Articular chondrocyte of knee joint (primary cell): ENCODE measurements at places on chromosomes 11 and 22. TPM values are rescaled to one million over a fixed set of nuclear protein-coding genes. Genes with fewer than 3 reads are reported as not detected.

Gene NECTIN1
- total RNA-seq: 4.6 and 6.0 TPM in 2 replicates

Gene GRAP2
- not detected in 2 replicates for total RNA-seq

Gene DBX1
- not detected in 2 replicates for total RNA-seq

Gene RASD2
- total RNA-seq: 0.22 and 0.52 TPM in 2 replicates

Gene C11orf42
- total RNA-seq: not detected in 2 replicates

Gene PRODH
- total RNA-seq: under 0.01 TPM in 1 of 2 replicates, not detected in the other

Gene OR5D18
- not detected in 2 replicates for total RNA-seq

Gene MRGPRX4
- not detected in 2 replicates for total RNA-seq

Gene SNX32
- total RNA-seq: 1.2 and 2.2 TPM in 2 replicates

Gene OR10A2
- not detected in 2 replicates for total RNA-seq

Gene AQP11
- 0.78 and 1.2 TPM in 2 replicates for total RNA-seq

Gene SHANK2
- total RNA-seq: 3.2 and 3.7 TPM in 2 replicates

Gene APLNR
- not detected in 2 replicates for total RNA-seq

Gene SLC37A2
- total RNA-seq: 0.22 and 0.52 TPM in 2 replicates

Gene CNIH2
- 0.22 TPM in 1 of 2 replicates, not detected in the other for total RNA-seq

Gene APOBEC3F
- total RNA-seq: 4.1 and 7.8 TPM in 2 replicates

Gene PATE4
- not detected in 2 replicates for total RNA-seq

Gene HBG1
- total RNA-seq: not detected in 2 replicates

Gene TMPRSS13
- total RNA-seq: not detected in 2 replicates

Gene MIAT
- 0.76 and 0.78 TPM in 2 replicates for total RNA-seq

Gene CCDC89
- total RNA-seq: 4.4 and 5.7 TPM in 2 replicates

Gene NAALADL1
- total RNA-seq: 18.5 and 25.1 TPM in 2 replicates

Gene PLEKHB1
- total RNA-seq: 0.97 and 1.2 TPM in 2 replicates

Gene HMGXB4
- total RNA-seq: 25.7 and 28.9 TPM in 2 replicates

Gene BTG4
- total RNA-seq: not detected in 2 replicates

Gene ZNF280A
- under 0.01 and 0.11 TPM in 2 replicates for total RNA-seq

Gene MS4A6E
- not detected in 2 replicates for total RNA-seq

Gene GDPD4
- not detected in 2 replicates for total RNA-seq

Gene ACRV1
- total RNA-seq: 0.11 TPM in 1 of 2 replicates, not detected in the other

Gene SLC17A6
- total RNA-seq: not detected in 2 replicates

Gene TSSK2
- total RNA-seq: not detected in 2 replicates

Gene JAML
- not detected in 2 replicates for total RNA-seq

Gene BEST1
- 3.8 and 5.2 TPM in 2 replicates for total RNA-seq

Gene ALX4
- under 0.01 and 0.13 TPM in 2 replicates for total RNA-seq

Gene OR51B2
- total RNA-seq: not detected in 2 replicates

Gene RPS13
- 956 and 1,253 TPM in 2 replicates for total RNA-seq

Gene SPA17
- 18.9 and 23.9 TPM in 2 replicates for total RNA-seq

Gene GGTLC2
- not detected in 2 replicates for total RNA-seq

Gene TRIM34
- total RNA-seq: 12.3 and 15.6 TPM in 2 replicates

Gene NEU3
- 10.2 and 10.7 TPM in 2 replicates for total RNA-seq

Gene BIK
- total RNA-seq: not detected in 2 replicates

Gene LRRC74B
- total RNA-seq: not detected in 2 replicates

Gene CCDC87
- 0.76 and 0.78 TPM in 2 replicates for total RNA-seq

Gene SYT12
- 2.1 and 3.6 TPM in 2 replicates for total RNA-seq

Gene BARX2
- not detected in 2 replicates for total RNA-seq

Gene NDUFS3
- total RNA-seq: 57.8 and 60.0 TPM in 2 replicates

Gene VSTM5
- 0.39 and 0.86 TPM in 2 replicates for total RNA-seq

Gene OR5T2
- not detected in 2 replicates for total RNA-seq

Gene RAB39A
- not detected in 2 replicates for total RNA-seq

Gene NLRP10
- 11.2 and 12.0 TPM in 2 replicates for total RNA-seq

Gene VPREB3
- total RNA-seq: not detected in 2 replicates
